SK-N-MC (cell line): ENCODE measurements at places on chromosomes 2 and 18.

- DNase-seq: no peak
Measured at GRCh38 chr2:169683054-169683424, 11.2 kb downstream of the CFAP210 start.

GRCh38 chr2:239488125-239488524, 87.3 kb upstream of the HDAC4 start:
- no peak for DNase-seq

- DNase-seq: no peak
Measured at GRCh38 chr2:99217929-99218501, 37.0 kb downstream of the MRPL30 start.

GRCh38 chr2:101623031-101623521, 74.4 kb upstream of the MAP4K4 start:
- no peak for DNase-seq

GRCh38 chr2:241967467-241968144, 98.1 kb downstream of the RTP5 start:
- DNase-seq: no peak

- no peak for DNase-seq
Measured at GRCh38 chr18:51614033-51614432, 416.6 kb upstream of the MEX3C start.

DNA sequence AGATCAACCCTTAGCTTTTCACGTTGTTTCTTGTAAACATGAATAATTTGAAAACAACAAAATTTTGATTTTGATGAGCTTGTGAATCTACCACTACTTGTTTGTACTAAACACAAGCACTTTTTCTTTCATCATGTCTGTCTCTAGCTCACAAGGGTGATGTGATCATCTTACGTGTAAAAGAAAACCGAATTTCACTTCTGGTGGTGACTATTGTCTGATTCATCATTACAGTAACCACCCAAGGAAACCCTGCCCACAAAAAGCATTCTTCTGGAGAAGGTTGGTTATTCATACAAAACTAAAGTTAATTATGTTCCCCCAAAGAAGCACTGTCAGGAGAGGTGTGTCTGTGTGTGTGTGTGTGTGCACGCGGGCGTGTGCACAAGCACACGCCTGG, 285.4 kb downstream of the ZNF516 start:
- DNase-seq: no peak

DNA sequence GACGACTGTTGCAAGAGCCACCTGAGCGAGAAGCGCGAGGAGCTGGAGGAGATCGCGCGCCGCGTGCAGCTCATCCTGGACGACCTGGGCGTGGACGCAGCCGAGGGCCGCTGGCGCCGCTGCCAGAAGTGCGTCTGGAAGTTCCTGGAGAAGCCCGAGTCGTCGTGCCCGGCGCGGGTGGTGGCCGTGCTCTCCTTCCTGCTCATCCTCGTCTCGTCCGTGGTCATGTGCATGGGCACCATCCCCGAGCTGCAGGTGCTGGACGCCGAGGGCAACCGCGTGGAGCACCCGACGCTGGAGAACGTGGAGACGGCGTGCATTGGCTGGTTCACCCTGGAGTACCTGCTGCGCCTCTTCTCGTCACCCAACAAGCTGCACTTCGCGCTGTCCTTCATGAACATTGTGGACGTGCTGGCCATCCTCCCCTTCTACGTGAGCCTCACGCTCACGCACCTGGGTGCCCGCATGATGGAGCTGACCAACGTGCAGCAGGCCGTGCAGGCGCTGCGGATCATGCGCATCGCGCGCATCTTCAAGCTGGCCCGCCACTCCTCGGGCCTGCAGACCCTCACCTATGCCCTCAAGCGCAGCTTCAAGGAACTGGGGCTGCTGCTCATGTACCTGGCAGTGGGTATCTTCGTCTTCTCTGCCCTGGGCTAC, 1.2 kb downstream of the KCNF1 start:
- no peak for DNase-seq

- DNase-seq: no peak
Measured at GRCh38 chr2:218555527-218555926, 12.6 kb downstream of the USP37 start.

DNA sequence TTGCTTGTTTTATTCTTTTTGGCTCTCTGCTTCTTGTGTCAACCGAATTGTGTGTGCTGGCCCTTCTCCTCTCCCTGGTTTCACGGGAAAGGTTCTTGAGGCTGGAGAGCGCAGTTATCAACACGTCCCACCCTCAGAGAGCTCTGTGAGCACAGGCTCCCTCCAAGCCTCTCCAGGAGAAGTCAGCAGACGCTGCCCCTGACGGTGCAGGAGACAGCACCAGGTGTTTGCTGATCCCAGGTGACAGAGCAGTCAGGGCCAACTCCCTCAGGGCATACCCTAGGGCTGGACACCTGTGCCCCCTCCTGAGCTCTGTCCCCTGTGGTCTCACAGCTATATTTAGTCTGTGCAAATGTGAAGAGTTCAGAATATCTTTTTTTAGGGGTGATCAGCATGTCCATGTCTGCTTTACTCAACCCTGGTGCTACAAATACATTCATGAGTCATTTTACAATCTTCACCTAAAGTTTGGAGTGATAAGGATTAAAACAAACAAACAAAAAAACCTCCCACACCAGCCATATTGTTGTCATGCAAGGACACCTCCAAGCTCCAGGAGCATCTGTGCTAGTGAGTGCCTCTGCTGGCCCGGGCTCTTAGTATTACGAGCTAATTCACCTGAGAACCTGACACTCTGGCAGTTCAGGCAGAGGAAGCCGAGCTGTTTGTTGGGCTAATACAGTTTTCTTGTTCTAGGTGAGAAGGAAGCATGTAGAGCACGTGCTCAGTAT, 65.9 kb upstream of the TMEM200C start:
- DNase-seq: no peak

GRCh38 chr2:30865892-30866681, 58.8 kb upstream of the CAPN13 start:
- no peak for DNase-seq

- no peak for DNase-seq
Measured at GRCh38 chr2:69641887-69642708, 1.4 kb downstream of the AAK1 start.

GRCh38 chr2:132776287-132776686, 106.3 kb upstream of the LYPD1 start:
- no peak for DNase-seq

DNA sequence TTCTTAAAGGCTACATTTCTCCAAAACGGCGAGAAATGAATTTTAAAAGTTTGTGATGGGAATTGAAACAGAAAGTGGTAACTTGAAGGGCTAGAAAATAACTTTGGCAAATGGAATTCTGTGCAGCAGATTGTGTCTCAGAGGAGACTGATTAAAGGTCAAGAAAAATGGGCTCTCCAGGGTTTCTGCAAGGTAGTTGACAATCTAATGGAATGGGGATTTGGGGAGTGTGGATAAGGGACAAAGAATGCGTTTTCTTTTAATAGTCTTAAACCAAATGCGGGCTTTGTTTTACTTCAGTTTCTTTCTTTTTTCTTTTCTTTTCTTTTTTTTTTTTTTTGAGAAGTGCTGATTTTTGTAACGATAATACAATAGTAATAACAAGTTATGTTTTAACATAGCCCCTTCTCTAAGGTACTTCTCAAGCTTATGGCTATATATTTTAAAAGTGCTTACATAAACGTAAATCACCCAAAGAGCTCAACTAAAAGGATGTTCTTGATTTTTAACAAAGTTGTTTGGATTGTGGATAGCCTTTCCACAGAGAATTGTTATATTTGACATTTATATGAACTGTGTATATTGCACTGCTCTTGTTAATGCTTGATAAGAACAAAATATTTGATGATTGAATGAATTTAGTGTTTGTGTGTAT, 36.6 kb downstream of the CAMKMT start:
- DNase-seq: no peak

GRCh38 chr2:61178603-61179545, 16.9 kb downstream of the C2orf74 start:
- no peak for DNase-seq

DNA sequence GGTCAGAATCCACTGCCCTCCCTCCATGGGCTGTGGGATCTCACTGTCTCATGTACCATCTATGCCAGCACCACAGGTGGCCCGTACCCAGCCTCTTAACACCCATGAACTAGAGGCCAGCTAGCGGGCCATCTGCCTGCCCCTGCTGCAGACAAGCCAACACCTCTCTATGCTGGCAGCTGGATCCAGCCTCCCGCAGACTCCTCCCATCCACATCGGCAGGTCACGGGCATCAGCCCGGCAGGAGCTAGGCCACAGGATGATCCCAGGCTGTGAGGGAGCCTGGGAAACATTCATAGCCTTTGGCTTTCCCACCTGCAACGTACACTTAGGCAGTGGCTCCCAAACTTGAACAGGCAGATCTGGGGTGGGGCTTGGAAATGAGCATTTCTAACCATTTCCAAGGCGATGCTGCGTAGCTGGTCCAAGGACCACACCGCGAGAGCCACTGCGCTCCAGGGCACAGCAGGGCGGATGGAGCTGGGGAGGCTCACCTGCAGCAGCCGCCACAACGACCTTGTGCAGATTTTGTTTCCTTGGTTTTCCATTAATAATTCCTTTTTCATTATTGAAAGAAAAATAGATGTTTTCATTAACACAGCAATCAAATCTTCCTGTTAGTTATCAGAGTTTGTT, 114.7 kb downstream of the KCNF1 start:
- DNase-seq: no peak

DNA sequence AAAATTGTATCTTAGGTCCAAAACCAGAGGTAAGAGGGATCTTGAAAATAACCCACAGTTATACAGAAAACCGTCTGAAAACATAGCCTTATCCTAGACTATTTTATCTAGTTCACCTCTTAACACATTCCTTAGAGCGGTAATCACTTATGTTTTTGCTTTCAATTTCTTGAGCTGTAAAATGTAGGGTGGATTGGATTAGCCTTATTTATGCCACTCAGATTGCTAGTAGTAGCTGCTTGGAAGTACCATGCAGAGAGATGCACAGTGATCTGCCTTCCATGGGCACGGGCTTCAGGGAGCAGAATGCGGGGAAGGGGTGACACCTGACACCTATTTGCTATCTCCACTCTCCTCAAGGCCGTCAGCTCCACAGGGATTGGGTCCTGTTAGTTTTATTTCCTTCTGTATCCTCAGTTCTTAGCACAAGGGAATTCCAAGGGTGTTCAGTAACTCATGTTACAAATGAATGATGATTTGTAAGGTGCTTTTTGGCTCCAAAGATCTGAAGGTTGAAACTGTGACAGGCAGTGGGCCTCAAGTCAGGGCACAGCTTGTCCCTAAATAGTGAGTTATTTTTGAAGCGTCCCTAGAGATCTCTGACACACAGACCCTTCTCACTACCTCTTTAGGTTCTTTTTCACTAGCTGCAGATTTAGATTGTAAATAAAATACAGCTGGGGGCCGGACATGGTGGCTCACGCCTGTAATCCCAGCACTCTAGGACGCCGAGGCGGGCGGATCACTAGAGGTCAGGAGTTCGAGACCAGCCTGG, 64.0 kb upstream of the PMAIP1 start:
- no peak for DNase-seq

- DNase-seq: no peak
Measured at GRCh38 chr18:55096263-55096951, 137.1 kb upstream of the CCDC68 start.
